ENCODE measurements at places on chromosomes 2 and 18.

DNA sequence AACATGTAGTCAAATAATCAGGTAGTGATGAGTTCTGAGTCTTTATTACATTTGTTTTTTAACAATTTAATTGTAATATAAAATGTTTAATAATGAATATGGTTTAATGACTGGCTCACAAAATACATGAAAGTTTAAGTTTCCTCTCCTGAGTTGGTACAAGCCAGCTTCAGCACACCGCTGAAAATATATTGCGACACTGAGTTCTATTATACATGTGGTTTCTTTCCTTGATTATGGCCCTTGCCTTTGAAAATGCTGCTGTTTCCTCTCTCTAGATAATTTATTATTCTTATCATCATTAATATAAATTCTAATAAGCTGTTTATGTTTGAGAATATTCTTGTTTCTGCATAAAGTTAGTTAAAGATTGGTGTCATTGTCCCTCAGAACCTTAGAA lies 249.3 kb downstream of the PARD3B start:
- DNase-seq = no peak

DNA sequence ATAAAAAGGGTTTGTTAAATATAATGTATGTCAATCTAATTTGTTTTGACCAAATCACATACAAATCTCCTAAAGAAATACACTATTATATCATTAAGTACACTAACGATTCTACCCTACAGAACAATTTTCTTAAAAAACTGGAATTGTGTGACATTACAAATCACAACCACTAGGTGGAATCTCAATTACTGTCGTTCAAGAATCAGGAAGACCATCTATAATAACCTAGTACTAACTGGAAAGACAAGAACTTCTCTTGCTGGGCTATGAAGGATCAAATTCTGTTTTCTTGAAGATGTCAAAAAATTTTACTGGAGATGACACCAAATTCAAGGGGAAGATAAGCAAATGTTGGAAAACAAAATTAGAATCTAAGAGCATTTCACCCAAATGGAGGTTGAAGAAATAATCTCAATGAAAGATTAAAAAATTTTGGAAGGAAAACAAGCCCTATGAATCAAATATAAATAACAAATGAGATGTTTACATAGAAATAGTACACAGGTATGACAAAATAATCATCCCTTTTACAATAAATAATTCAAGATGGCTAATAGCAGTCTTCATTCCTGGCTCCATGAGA lies 110.9 kb downstream of the STK39 start:
- no peak for DNase-seq

GRCh38 chr2:111896576-111896975 lies 1.8 kb upstream of the MERTK start:
- no peak for DNase-seq

GRCh38 chr2:24906466-24906865 lies 13.6 kb downstream of the ADCY3 start:
- no peak for DNase-seq

DNA sequence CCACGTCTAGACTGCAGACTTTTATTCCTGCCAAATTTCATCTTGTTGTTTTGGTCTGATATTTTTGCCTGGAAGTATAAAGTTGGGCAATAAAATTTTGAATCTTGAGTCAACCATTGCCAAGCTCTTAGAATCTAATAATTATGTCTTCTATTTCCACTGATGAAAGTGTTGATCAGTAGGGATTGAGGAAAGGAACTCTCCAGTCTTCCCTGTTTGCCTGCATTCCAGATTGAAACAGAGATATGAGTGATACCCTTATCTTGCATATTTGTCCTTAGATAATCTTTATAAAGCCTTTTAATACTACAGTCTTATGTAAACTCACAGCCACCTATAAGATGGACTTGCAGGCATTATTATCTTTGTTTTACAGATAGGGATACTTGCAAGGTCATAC lies 45.5 kb upstream of the UBE2E3 start:
- DNase-seq = no peak

DNA sequence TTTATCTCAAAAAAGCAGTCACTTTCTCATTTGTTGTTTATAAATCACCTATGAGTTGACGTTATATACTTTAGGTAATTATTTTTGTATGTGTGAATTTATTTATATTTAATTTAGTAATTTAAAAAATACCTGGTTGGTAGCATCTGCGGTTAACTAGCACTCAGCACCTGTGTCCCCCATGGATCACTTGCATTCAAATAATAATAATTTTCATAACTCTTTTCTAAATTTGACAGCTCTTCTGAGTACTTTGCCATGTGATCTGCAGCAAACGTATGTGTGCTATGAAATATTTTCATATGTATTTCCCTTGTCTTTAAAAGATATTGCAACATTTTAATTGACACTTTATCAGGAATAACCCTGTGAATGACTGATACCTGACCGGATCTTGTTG lies 88.1 kb downstream of the CMPK2 start:
- DNase-seq = no peak

Measured in stimulated activated CD4-positive, alpha-beta T cell treated with anti-CD3 and anti-CD28 coated beads, TNF-alpha, amount 100 ng/mL, for 24 hours (primary cell).